Neural cell (in vitro differentiated cells): ENCODE measurements at places on chromosomes 11 and 22. TPM values are rescaled to one million over a fixed set of nuclear protein-coding genes. Genes with fewer than 3 reads are reported as not detected.

Gene UPK3A
- not detected in 2 replicates for polyA plus RNA-seq

Gene RAB38
- 0.40 TPM in 1 of 2 replicates, not detected in the other for polyA plus RNA-seq

Gene OR52H1
- polyA plus RNA-seq, result not detected in 2 replicates

Gene TRIM44
- 14.9 and 17.1 TPM in 2 replicates for polyA plus RNA-seq

Gene SDHD
- 34.7 and 40.3 TPM in 2 replicates for polyA plus RNA-seq

Gene CST6
- not detected in 2 replicates for polyA plus RNA-seq

Gene PARVB
- 0.18 and 1.2 TPM in 2 replicates for polyA plus RNA-seq

Gene ART1
- not detected in 2 replicates for polyA plus RNA-seq

Gene CDC42BPG
- 0.26 TPM in 1 of 2 replicates, not detected in the other for polyA plus RNA-seq
